ENCODE measurements at places on chromosomes 12 and 14. TPM values are rescaled to one million over a fixed set of nuclear protein-coding genes. Genes with fewer than 3 reads are reported as not detected.

The SDR9C7 gene
- not detected for total RNA-seq

The FOXN4 gene
- 0.03 TPM for total RNA-seq

The KLRF1 gene
- not detected for total RNA-seq

The MGST1 gene
- total RNA-seq: 754 TPM

The TAS2R8 gene
- total RNA-seq: not detected

The TMEM253 gene
- 1.0 TPM for total RNA-seq

The TMTC1 gene
- 0.03 TPM for total RNA-seq

The KRT82 gene
- not detected for total RNA-seq

The DYNC1H1 gene
- 206 TPM for total RNA-seq

The SPTB gene
- total RNA-seq: 1.5 TPM

The PTGDR gene
- total RNA-seq: not detected

The KRT74 gene
- not detected for total RNA-seq

The CAPZA3 gene
- not detected for total RNA-seq

The SINHCAF gene
- 44.3 TPM for total RNA-seq

The AVPR1A gene
- total RNA-seq: 0.07 TPM

The PTCSC3 gene
- not detected for total RNA-seq

The RAD52 gene
- total RNA-seq: 9.9 TPM

The EAPP gene
- total RNA-seq: 43.1 TPM

The KRT6B gene
- not detected for total RNA-seq

The GUCY2C gene
- total RNA-seq: not detected

The CCNB1IP1 gene
- total RNA-seq: 46.5 TPM

The POTEM gene
- not detected for total RNA-seq

The PLEKHG7 gene
- not detected for total RNA-seq

The ALDH1L2 gene
- total RNA-seq: 2.4 TPM

The GALNT8 gene
- total RNA-seq: not detected

The HPD gene
- 1.4 TPM for total RNA-seq

The EXOC3L4 gene
- 1.7 TPM for total RNA-seq

The SCAF11 gene
- total RNA-seq: 42.4 TPM

The WIF1 gene
- not detected for total RNA-seq

The GPR65 gene
- total RNA-seq: not detected

The RAB15 gene
- total RNA-seq: 18.6 TPM

The LRRK2 gene
- 1.7 TPM for total RNA-seq

The CCNK gene
- total RNA-seq: 64.4 TPM

The GNS gene
- total RNA-seq: 55.7 TPM

The TOMM20L gene
- total RNA-seq: not detected

The ASB2 gene
- 0.44 TPM for total RNA-seq

The OTOGL gene
- total RNA-seq: not detected

The PIWIL1 gene
- total RNA-seq: not detected

The TEX52 gene
- total RNA-seq: not detected

The OLR1 gene
- 0.73 TPM for total RNA-seq

The COCH gene
- 25.2 TPM for total RNA-seq

The SLC7A7 gene
- total RNA-seq: 20.6 TPM

The C12orf60 gene
- 1.8 TPM for total RNA-seq

The DNAI7 gene
- 0.08 TPM for total RNA-seq

The B4GALNT3 gene
- 0.69 TPM for total RNA-seq

The PMCH gene
- total RNA-seq: not detected

The KCNA5 gene
- not detected for total RNA-seq

The RTN1 gene
- not detected for total RNA-seq

The TRHDE gene
- total RNA-seq: 0.18 TPM

The LRRIQ1 gene
- total RNA-seq: 0.69 TPM

The INF2 gene
- total RNA-seq: 127 TPM

The ING4 gene
- total RNA-seq: 15.4 TPM

The SENP1 gene
- 12.2 TPM for total RNA-seq

The GOLGA5 gene
- 20.3 TPM for total RNA-seq

All from A549 treated with Hydrocortisone at 1 μM for 4 hours (cell line).